ENCODE measurements at places on chromosomes 7 and 10.
A peak's percentile ranks its signal among the peaks of the same experiment; 100 is the strongest.

GRCh38 chr10:127003032-127003685 lies 97.9 kb downstream of the DOCK1 start:
- no peak for DNase-seq

- no peak for DNase-seq
These were observed 20.9 kb downstream of the CD36 start for GRCh38 chr7:80659120-80660055.

- no peak for DNase-seq
These were observed 70.2 kb upstream of the CUX1 start for GRCh38 chr7:101747053-101747878.

- no peak for DNase-seq
These were observed 32.7 kb upstream of the FZD8 start for GRCh38 chr10:35674843-35675242.

DNA sequence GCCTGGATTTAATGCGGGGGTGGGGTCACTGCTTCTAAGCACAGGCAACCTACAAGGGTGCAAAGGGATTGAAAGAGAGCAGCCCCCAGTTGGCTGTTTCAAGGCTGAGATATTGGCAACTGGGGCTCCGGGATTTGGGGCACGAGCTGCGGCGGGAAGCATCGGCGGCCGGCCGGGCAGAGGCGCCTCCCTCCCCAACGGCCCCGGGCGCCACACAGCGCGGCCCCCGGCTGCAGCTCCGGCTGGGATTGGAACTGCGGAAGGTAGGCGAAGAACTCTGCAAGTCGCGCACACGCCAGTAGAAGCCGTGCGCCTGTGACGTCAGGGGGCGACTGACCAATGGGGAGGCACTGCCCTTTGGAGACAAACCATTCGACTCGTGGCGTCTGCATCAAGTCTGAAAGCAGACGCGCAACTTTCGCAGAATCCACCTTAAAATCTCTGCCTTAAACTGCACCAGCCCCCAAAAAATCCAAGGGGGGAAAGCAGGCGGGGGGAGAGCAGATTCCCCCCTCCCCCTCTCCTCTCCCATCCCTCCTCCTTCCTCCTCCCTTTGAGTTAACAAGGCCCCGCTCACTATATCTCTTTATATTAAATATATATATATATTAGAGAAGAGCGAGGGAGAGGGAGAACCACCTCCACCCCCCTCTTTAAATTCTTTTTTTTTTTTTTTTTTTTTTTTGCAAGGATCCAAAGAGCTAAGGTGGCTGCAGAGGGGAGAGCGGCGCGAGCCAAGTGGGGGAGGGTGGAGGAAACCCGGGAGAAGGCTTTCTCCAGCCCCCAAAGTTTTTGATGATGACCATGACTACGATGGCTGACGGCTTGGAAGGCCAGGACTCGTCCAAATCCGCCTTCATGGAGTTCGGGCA lies at the start of gene DLX6:
Gene DLX6 (plus strand): TSS at position 371 of the 872 bp plus-strand sequence. CDS start 425 bp downstream, at position 796.
- DNase-seq, result peak; percentile 88

Data from right hindlimb (tissue), 1 donor.